ENCODE measurements at places on chromosomes 2 and 18.

GRCh38 chr2:160326786-160327185, 126.7 kb upstream of the ITGB6 start:
- DNase-seq: no peak

DNA sequence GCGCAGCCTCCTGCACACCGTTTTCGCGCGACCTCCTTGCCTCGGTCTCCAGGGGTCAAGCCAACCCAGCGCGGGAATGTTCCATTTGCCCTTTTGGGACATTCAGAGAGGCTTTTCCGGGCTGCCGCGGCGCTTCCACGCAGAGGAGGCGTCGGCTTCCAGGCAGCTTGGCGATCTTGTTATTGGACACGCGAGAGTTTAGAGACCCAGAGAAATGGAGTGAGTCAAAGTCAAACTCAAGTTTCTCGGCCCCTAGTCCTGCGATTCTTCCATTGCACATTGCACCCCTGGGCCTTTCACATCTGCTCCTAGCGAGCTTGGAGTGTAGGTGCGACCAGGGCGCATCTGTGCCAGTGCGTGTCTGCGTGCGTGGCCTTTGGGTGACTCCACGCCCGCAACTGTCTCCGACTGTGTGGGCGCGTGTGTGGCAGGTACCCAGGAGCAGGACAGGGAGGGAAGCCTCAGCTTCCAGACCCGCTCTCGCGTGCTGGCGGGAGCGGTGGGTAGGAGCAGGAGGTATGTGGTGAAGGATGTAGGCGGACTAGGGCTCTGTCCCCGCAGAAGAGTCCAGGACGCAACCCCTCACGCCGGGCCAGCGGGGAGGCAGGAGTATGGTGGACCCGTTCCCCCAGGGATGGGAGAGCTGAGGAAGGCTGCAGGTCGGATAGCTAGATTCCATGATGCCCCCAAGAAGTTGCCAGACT, 13.5 kb downstream of the SIX3 start:
- DNase-seq: no peak

- DNase-seq: no peak
These were observed 40.6 kb downstream of the METAP1D start for GRCh38 chr2:172040311-172040710.

DNA sequence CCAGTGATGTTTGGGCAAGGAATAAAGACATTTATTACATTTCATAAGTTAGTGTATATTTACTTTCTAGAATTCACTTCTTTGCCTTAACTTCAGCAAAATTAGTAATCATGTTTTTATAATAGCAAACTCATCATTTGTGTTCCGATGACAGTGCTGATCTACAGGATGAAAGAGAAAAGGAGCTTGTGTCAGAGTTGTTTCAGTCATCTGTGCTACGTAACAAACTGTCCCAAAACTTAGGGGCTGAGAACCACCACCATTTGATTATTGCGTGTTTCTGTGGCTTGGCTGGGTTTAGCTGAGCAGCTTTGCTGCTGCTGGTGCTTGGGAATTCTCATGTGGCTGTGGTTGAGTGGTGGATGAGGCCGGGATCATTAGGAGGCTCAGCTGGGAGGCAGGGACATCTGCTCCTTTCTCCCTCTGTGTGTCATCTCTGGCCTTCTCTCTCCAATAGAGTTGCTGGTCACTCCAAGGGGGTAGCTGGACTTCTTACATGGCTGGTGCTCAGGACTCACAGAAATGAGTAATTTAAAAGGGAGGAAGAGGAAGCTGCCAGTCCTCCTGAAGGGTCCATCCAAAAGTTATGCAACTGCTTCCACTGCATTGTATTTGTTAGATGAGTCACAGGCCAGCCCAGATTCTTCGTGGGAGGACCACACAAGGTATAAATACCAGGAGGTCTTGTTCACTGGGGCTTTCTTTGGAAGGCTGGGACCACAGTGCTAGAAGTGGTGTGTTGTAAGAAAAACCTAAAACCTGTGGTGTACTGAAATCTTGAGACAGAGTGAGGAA, 43.4 kb upstream of the HAAO start:
- DNase-seq: no peak

GRCh38 chr2:9060819-9061218, 57.3 kb upstream of the MBOAT2 start:
- no peak for DNase-seq
